ENCODE measurements at places on chromosomes 12 and 14.

DNA sequence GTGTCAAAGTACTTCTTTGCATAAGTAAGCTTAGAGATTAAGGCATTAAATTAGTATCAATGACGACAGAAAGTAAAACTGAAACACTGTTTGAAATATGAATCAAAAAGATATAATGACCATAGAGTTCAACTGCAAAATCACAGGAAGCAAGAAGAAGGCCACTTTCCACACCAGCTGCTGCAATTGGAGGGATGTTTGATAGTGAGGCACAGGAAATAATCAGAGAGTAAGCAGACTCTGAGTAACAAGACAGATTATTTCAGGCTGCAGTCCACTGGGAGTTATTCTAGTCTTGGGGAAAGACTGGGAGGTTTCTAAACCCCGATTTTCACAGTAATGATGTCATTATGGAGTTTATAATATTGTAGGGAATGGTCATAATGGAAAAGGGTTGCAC is 12.9 kb downstream of the MDGA2 start:
- DNase-seq = no peak

DNA sequence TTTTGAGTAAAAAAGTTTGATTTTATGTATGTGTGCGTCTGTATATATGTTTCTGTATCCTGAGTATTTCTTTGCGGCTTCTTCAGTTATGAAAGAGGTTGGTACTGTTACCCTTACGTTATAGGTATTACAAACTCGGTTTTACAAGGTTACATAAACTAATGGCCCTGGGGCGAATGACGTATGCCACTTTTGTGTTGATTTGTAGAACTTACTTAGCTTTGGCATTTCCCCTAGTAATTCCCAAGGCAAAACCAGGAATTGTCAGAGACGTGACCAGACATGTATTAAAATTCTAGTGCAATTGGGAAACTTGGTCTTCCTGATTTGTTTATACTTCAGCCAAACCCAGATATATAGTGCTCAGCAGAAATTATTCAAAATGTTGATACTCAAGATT is 93.3 kb downstream of the DUSP16 start:
- DNase-seq = no peak

GRCh38 chr14:90045616-90046015 is 16.2 kb upstream of the KCNK13 start:
- DNase-seq = no peak

- DNase-seq = no peak
These were observed 784 bp downstream of the PSMA6 start for GRCh38 chr14:35292770-35293561.

GRCh38 chr14:58978343-58978742 is 210.1 kb upstream of the DAAM1 start:
- no peak for DNase-seq

- no peak for DNase-seq
These were observed 3.5 kb downstream of the TGM1 start for GRCh38 chr14:24259282-24260025.

DNA sequence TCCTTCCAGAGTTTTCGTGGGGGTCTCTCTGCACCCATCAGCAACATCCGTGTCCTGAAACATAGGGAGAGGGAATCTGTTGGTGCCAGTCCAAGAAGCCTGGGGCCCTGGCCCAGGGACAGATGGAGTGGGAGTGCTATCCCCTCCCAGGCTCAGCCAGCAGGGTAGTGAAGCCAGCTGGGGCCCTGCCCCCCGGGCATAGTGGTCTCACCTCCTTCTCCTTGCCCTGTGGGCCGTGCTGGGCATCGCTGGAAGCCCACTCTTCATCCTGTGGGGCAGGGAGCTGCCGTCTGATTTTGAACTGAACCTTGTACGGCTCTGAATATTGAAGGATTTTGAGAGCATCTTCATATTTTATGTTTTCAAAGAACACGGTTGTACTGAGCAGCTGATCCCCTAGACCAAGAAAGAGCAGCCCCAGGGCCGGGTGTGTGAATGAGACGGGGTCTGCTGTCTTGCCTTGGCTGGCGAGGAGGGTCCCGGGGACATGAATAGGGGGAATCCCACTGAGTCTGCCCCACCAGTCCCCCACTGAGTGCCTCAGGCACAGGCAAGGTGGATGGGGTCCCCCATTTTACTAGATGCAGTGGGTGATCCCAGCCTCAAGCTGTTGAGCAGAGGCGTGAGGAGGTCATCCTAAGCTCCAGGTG is 23.3 kb downstream of the AHNAK2 start:
- DNase-seq = no peak

DNA sequence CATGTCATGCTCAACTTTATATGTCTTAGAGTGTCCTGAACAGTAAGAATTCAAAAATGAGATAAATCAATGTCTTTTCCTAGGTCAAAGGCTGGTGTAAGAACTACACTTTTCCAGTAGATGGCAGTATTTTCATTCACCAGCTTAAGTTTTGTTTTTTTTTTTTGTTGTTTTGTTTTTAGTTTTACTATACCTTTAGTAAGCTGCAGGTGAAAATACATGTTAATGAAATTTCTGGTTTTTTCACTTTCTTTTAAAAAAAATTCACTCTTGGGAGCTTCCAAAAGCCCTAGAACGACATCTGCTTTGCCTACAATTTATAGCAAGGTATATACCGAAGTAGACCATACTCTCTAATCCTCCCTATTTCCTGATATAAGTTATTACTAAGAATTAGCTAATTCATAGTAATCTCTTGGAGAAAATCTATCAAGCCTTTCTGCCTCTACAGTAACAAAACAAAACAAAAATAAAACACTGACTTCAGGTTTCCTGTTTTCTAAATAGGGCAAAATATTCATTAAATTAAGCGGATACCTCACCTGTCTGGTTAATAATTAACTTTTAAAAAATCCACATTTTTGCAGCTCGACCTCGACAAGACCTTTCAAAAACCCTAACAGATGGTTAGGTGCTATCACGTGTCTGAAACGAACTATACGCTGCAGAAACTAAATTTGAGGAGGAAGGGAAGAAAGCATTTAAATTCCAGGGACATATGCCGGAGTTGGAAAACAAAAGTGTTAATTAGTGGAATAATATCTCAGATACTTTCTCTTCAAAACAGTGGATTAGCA is 2.7 kb upstream of the SAMD4A start:
- DNase-seq = no peak

DNA sequence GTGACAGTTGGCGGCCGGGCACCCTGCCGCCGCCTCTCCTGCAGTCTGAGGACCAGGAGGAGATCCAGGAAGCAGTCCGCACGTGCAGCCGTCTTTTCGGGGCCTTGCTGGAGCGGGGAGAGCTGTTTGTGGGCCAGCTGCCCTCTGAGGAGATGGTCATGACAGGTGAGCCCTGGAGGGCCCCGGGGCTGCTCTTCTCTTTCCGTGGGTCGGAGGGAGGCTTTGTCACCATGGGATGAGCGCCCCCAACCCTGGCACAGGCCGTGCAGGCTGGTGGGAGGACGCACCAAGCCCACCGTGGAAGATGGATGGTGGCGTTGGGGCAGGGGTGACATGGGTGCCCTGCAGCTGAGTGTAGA is 532 bp downstream of the NOC4L start:
- DNase-seq = no peak

DNA sequence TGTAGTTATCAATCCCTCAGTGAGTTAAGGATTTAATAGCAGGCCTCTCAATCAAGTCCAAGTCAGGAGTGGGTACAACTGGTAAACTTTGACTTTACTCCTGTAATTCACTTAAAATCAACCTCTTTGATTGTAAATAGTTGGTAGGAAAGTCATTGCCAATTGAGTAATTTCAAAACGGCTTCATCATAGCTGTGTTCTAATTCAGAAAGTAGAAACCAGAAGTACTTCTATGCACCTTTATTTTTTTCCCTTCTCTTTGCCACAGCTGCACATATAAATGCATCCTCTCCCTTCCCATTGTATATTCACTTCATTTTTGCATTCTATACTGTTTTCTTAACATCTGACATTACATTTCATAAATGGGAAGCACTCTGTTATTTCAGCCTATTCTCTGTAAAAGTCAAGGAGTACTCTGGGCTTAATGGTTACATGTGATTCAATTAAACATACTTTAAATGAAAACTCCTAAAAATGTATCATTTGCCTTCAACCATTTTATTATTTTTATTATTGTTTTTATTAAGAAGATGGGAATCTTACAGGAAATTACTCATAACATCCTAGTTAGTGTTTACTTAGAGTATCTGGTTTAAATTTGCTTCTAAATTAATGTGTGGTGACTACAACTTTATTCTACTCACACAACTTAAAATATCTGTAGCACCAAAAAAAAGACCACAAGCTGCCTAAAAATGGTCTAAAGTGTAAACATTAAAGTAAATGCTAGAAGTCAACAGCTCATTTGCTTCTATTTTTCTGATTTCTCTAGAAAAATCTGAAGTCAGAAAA is 171.2 kb downstream of the CEP128 start:
- DNase-seq = no peak

- DNase-seq = peak; percentile 30
These were observed 38.0 kb downstream of the IQSEC3 start for GRCh38 chr12:104551-105081.

- DNase-seq = no peak
These were observed 12.4 kb upstream of the SLC6A15 start for GRCh38 chr12:84924981-84925380.

DNA sequence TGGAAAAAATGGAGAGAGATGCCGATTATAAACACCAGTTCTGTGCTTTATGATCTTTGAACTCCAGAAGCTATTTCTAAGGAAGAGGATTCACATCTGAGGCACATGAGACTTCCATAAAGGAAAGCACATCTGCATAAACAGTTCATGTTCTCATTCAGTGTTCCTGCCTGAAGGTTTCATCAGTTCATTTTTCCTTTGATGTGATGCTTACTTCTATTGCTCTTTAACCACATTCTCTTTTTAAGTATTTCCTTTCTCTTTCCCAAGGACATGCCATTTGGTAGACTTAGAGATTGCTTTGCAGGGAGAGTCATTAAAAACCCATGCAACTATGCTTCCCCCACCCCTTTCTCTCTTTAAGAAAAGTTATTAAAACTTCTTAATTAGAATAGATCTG is 387.0 kb upstream of the FLRT2 start:
- DNase-seq = no peak

DNA sequence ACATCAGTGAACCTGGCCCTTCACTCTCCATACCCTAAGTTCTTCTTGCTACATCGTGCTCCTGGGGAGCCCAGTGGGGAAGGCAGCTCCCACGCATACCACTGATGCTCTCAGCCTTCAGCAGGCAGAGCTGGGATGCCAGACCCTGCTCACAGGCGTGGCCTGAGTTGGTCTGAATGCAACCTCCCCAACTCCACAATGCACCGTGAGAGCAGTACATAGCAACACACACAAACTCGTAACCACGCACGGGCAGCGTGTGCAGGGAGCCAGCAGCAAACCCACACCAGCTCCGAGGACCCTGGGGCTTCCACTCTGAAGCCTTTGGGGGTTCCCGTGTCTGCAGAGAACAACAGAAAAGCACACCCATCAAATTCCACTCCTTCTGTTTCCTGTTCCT is 37.3 kb downstream of the ANO2 start:
- DNase-seq = no peak

DNA sequence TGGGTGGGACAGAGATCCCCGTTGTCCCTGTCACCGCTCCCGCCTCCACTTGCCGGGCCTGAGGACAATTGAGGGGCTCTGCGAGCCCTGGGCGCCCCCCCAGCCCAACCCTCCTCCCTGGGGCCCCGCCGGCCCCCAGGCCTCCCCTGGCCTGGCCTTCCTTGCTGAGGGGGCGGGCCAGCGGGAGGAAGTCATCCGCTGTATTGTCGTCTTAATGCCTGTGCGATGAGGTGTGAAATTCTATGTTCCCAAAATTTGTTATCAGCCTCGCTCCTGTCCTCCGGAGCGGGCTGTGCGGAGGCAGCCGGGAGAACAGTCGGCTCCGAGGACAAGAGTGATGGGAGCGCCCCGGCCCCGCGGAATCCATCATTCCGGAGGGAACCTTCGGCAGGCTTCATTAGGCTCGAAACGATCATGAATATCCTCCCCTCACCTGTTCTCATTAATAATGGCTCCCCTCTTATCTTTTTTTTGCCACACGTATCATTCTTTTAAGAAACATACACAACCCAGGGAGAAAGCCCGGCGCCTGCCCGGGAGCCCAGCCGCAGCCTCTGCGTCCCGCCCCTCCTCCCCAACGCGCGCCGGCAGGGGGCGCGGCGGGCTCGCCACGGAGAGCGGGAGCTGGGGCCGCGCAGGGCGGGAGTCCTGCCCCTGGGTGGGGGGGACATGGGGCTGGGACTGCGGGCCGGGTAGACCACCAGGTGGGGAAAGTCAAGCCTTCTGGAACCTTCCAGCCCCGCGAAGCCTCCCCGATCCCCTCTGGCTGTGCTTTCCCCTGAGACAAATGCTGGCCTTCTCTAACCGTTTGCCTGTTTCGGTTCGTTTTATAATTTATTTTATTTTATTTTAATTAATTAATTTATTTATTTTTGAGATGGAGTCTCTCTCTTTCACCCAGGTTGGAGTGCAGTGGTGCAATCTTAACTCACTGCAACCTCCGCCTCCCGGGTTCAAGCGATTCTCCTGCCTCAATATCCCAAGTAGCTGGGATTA is 17.1 kb upstream of the DLK1 start:
- DNase-seq = peak; percentile 67

DNA sequence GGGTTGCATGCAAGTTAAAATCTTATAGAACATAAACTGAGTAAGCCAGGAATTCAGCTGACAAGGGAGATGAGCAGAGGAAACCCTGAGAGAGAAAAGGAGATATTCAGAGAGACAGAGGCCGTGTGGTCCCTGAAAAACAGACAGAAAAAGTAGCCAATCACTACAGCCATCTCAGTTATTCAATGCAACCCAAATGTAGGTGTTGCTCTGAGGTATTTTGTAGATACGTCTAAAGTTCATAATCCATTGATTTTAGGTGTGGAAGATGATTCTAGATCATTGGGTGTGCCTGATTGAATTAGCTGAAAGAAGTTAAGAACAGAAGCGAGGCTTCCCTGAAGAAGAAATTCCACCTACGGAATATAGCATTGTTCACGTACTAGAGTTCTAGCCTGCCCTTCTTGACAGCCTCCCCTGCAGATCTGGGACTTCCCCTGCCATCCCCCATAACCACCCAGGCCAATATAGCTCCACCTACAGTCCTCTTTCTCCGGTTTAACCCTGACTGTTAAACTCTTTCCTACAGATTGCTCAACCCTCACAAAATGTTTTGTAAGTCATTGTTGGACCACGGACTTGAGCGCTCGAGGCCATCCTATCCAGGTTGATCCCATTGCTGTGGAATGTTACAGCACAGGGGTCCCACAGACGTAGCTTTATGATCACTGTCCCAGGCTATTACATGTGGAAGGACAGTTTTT is 21.7 kb downstream of the AICDA start:
- no peak for DNase-seq
